ENCODE measurements at places on chromosomes 3 and 15. TPM values are rescaled to one million over a fixed set of nuclear protein-coding genes. Genes with fewer than 3 reads are reported as not detected.

- DNase-seq: no peak
Observed at GRCh38 chr3:141722081-141722480, 16.0 kb upstream of the RNF7 start.

- DNase-seq: no peak
Observed at GRCh38 chr3:195451373-195452015, 8.7 kb upstream of the ACAP2 start.

GRCh38 chr3:43818229-43818628 is 127.5 kb downstream of the ABHD5 start:
- DNase-seq: no peak

The SQOR gene
- total RNA-seq: 12.3 TPM
